ENCODE measurements at places on chromosomes 11 and 22.
A peak's percentile ranks its signal among the peaks of the same experiment; 100 is the strongest.

DNA sequence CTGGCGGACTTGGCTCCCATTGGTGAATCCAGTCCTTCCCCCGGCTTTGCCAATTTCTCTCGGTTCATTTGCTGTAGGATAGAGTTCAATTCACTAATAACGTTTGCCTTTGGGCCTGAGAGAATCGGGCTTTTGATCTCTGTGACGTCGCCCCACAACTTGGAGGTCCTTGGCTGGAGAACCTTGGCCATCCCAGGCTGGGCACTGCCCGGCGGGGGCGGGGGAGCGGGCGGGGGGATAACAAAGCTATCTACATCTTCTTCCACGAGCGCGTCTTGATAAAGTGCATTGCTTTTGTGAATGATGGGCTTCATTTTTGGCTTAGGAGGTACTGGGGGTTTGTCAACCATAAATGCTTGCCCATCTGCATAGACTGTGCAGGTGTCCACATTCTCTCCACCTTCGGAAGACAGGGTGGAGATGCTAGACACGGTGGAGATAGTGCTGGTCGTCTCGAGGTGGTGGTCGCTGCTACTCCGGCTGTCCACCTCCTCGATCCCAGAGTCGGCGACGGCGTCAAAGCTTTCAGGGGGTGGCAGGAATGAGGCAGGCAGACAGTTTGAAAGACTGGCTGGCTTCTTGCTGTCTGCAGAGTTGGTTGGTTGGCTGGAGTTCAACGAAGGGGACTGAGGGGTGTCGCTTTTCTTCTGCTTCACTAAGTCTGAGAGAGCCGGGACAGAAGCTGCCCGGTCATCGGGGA, 87.1 kb downstream of the CTTN start:
- DNase-seq: no peak

DNA sequence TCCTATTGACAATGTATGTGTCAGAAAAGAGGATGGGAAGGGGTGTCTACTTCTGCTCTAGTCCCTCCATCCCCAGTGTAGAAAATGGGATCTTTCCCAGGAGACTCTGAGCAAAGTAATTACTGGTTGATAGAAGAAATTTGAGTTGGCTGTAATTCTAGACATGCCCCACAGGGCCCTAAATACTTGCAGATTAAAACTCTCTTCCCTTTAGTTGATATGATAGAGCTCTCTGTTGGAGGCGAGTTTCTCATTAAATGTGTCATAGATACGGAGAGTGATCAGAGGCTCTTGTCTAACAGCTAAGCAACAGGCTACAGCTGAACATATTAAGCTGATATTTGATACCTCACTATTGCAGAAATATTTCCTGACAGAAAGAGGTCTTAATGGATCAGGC, 32.9 kb downstream of the OR52E1 start:
- no peak for DNase-seq

DNA sequence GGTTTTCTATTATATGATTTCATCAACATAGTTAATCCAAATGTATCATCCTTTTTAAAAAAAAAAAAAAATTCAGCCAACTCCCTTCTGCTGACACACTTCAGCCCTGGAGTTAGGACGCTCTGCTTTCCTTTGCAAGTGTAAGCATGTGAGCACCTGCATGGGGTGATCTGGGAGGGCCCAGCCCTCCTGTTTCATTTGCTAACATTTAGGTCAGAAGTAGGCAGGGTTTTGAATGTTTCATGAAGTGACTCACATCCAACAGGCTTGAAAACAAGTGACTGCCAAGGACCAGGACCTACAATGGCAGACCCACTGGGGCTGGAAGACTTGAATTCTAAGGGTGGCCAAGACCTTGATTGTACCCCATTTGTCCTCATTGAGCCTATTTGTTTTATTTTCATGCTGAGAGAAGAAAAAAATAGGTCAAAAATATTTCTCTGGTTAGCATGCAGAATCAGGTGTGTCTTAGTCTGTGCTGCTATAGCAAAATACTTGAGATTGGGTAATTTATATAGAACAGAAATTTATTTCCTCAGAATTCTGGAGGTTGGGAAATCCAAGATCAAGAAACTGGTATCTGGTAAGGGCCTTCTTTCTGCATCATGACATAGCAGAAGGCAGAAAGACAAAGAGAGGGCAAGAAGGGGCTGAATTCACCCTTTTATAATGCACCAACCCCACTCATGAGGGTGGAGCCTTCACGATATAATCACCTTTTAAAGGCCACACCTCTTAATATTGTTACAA, 137.6 kb downstream of the CD44 start:
- no peak for DNase-seq

GRCh38 chr11:72432347-72433287, 1.7 kb downstream of the CLPB start:
- no peak for DNase-seq

- DNase-seq: no peak
Measured at GRCh38 chr11:91998481-91998880, 226.1 kb upstream of the FAT3 start.

DNA sequence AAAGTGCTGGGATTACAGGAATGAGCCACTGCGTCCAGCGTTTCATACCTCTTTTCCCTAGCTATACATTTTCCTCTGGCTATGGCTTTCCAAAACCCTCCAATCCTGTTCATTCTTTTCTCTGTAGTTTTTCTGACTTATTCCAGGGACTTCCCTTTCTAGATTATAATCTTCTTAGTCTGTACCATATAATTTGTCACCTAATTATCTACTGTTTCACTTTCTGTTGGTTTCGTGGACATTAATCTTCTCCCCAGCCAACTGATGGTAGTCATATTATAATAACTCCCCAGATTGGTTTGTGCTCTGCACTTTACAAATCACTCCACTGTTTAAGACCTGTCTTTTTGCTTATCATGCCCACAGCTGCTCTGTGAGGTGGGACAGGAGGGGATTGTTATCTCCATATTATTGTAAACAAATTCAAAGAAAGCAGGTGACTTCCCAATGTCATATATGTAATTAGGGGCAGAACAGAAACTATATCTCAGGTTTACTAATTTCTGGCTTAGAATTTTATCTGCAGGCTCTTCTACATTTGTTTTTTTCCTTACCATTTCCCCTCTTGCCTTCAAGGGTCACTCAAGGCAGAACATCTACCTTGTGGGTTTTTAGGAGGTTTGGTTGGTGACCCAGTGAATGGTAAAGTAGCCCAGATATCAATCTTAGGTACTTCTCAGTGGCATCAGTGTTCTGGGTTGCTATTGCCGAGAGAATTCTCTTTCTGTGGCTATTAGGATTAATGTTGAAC, 23.9 kb downstream of the STIM1 start:
- no peak for DNase-seq

DNA sequence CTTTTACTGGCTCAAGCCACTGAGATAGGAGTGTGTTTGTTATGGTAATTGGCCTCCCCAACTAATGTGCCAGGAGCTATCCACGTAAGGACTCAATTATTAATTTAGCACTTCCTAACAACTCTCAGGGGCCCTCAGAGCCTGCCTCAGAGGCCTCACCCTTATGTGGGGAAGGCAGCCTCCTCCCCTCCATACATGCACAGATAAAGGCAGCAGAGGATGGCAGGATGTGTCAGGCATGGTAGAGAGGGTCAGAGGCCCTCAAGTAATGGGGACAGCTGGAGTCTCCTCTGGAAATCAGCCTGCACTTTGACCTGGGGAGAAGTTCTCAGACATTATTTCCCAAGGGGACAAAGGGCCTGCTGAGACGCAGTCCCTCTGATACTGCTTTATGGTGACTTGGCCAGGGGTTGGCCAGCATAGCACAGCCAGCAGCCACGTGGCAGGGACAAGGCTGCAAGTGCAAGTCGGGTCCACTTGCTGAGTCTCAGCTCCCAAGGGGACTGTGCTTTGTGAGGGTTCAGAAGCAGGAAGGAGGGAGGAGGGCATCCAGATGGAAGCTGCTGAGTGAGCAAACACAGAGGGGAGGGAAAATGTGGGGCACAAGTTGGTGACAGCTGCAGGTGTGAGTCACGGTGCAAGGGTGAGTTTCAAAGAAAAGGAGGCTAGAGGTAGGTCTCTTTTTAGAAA, 17.0 kb downstream of the MOGAT2 start:
- no peak for DNase-seq

DNA sequence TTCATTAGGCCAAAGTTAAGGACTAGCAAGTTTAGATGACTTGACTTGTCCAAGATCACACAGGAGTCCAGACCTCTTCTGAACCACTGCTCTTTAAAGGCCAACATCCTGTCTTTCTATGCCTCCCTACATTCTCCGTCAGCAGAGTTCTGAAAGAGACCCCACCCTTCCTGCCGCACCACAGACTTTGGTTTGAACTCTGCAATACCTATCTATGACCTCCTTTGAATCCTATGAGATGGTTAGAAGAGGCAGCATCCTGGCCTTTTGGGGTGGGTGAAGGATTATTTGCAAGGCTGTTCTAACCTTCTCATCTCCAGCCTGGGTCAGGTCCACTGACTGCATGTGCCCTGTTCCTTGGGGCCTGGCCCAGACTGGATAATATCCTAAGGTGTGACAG, 4.3 kb upstream of the RRM1 start:
- DNase-seq: peak; percentile 37

DNA sequence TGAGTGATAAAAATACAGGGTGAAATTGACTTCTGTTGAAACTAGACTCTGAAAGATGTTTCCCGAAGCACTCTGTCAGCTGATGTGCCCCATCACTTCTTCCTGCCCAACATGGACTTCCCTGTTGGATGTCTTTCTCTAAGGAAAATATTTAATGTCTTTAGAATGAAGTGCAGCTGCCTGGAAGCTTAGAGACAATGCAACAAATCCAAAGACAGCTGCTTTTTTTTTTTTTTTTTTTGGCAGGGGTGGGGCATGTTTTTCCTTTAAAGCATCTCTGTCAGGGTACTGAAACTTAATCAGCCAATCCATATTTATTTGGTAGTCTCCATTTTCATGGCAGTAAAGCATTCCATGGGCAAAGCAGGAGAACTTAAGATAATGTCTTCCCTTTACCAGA, 5.9 kb downstream of the JAM3 start:
- no peak for DNase-seq

GRCh38 chr11:126864934-126865333, 135.6 kb downstream of the KIRREL3 start:
- no peak for DNase-seq

DNA sequence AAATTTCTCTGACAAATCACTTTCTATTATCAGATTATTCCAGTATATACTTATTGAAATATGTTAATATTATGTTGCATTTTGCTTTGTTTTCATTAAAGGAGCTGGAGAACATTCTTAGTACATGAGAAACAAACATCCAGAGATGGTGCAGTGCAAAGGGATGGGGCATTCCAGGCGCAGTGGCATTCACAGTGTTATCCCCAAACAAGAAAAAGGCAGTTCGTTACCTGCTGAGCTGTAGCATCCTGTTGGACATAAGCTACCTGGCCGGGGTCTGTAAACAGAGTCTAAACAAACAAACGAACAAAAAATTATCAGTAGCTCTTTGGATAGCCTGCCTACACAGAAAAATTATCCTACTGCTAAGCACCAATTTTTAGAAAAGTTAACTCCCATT, 47.4 kb downstream of the PRDM10 start:
- DNase-seq: no peak

DNA sequence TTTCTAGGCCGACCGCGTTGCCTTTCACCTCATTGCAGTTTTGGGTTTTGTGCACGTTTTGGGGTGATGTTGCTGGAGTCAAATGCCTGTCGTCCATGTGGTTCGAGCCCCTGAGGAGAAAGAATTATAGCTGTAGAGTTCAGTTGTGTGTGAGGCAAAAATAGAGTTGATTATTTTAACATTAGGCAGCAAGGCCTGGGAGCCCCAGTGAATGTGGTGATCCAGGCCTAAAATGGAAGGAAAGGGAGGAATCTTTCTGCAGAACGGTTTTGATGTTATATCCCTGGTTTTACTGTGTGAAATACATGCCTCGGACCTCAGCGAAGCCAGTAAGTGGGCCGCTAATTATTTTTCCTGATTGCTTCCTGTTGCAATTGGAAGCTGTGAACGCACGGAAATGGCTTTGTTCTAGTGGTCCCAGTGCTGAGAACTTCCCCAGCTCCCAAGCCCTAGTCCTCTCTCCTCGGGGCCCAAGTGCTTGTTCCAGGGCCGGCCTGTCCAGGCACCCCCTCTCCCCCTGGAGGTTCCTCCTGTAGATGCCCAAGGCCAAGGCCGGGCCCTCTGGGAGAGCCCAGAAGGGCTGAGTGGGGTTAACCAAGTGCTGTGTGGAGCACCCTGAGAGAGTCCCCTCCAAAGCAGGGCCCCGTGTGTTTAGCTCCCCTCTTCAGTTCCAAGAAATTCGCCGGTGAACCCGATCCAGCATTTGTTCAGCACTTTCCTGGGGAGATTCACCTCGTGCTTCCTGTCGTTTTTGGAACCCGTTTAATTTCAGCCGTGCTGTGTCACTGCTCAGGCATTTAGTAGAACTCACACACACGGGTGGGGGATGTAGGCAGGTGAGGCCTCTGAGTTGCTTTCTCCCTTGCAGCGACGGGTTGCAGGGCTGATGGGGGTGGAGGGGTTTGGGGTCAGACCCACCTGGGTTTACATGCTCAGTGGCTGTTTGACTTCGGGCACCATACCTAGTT, 2.1 kb downstream of the LRP5 start:
- no peak for DNase-seq

- no peak for DNase-seq
Measured at GRCh38 chr11:117374316-117375055, 46.8 kb downstream of the CEP164 start.

GRCh38 chr22:49368221-49368975, 459.3 kb downstream of the BRD1 start:
- DNase-seq: no peak

DNA sequence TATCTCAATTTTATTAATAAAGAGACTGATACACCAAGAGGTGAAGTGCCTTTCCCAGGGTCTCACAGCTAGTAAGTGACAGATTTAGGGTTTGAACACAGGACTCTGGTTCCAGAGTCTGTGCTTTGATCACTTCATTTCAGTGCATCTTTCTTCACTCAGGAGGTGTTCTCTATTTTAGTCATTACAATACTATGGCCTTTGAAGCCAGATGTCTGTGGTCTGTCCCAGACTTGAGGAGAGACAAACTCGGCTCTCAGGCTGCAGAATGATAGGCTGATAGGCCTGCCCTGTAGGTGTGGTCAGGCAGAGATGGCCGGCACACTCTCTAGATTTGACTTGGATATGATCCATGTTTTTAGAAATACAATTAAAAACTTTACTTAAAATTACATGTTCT, 478.5 kb upstream of the CCDC90B start:
- no peak for DNase-seq

GRCh38 chr11:134644476-134645456, 232.7 kb upstream of the B3GAT1 start:
- no peak for DNase-seq

GRCh38 chr11:15289723-15290122, 175.0 kb downstream of the INSC start:
- DNase-seq: no peak

- no peak for DNase-seq
Measured at GRCh38 chr11:82682003-82682751, 51.5 kb downstream of the FAM181B start.

GRCh38 chr22:46162771-46163556, 12.6 kb downstream of the PPARA start:
- DNase-seq: no peak

DNA sequence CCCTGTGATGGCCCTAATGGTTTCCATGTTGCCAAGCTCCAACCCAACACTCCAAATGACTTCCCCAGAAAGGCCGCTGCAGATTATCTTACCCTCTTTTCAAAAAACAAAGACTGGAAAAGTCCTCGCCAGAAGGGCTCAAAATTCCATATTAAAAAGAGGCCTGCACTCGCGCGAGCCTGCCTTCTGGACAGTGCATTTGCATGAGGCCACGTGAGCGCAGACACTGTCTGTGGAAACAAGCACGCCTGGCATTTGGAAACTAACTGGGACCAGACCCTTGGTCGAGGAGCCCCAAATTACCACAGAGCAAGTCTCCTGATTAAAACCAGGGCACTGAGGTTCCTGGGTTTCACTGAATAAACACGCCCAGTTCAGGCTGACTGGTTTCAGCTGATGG, 42.9 kb downstream of the ABTB2 start:
- no peak for DNase-seq

- no peak for DNase-seq
Measured at GRCh38 chr11:128184981-128185380, 402.4 kb downstream of the ETS1 start.
